Dorsolateral prefrontal cortex (tissue), 122 donors: ENCODE measurements at places on chromosomes 13 and 19.

GRCh38 chr13:29991343-29991742, 140.9 kb upstream of the UBL3 start:
- DNase-seq = no peak

DNA sequence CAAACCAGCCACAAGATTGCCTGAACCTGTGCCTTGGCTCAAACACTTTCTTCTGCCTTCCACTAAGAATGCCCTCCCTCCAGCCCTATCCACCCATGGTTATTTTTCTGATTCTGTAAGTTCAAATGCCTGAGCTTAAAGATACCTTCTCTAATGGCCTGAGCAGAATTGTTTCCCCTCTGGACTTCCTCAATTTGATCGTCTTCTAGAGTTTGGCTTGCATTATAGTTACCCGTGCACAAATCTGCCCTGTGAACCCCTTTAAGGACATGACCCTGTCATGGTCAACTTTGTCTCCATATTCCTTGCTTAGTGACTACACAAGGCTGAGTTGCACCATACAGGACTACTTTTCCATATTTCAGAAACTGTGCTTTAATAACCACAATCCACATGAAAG, 481.0 kb downstream of the FOXO1 start:
- no peak for DNase-seq

- no peak for DNase-seq
Measured at GRCh38 chr13:94711561-94712286, 621 bp downstream of the SOX21 start.

DNA sequence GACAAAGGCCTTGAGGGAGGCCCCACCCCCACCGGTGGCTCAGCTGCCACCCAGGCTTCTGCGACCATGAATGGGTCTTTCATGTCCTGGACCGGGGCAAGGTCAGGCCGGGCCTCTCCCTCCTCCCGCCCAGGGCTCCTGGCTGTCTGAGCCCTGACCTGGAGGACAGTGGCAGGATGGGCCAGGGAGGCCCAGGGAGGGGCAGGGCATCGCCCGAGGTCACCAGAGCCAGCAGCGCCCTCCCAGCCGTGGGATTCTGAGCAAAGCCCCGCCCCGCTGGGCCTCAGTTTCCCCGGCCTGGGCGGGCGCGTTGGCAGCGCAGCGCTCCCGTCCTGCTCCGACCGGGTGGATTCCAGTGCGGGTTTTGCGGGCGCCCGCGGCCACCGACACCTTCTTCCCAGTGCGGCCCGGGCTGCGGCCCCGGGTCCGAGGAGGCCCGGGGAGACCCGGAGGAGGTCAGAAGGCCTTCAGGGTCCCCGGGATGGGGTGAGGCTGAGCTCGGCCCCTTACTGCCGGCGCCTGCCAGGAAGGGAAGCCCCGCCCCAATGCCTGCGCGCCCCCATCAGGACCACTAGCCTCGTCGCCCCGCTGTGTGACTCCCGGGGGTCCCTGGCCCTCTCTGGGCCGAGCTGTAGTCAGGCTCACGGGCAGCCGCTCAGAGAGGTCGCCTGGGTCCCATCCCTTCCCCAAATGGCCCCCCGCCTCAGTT, 24.6 kb upstream of the SEMA6B start:
- peak; percentile 33 for DNase-seq

DNA sequence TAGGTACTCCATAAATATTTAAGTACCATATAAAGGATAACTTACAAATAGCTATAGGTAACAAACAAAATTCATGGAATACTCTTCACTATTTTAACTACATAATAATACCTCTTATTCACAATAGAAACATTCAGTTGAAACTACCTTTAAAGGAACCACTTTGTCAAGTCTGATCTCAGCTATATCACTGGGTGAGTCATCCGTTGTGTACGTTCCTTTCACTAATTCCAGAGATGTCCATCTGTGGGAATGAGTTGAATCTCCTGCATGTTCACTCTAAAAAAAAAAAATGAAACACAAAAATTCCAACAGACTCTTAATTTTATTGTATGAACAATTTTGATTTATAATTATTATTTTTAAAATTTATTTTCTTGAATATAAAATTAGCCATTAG, 149.4 kb upstream of the FBXL3 start:
- no peak for DNase-seq

DNA sequence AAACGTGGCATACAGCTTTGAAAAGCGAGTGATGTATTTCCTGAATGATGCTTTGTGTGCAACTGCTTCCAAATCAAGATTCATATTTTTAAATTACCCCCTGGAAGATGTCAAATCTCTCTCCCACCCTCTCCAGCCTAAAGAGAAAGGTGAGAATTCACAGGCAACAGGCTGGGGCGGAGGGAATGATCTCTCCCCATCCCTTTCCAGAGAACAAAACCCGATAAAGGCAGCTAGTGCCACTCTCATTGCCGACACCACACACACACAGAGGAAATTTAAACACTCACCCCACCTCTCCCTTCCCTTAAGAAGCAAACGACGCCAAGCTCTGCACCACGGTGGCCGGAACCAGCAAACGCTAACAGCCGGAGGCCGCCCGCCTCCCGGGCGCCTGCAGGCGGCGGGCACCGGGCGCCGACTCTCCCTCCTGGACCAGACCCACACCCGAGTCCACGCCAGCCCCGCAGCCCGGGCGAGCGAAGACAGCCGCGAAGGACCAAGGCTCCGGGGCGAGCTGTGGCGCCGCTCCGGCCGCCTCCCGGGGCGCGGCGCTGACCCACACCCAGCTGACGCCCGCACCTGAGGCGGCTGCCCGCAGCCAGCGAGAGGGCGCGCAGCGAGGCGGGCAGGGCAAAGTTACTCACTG, 477 bp downstream of the LNX2 start:
- peak; percentile 41 for DNase-seq

DNA sequence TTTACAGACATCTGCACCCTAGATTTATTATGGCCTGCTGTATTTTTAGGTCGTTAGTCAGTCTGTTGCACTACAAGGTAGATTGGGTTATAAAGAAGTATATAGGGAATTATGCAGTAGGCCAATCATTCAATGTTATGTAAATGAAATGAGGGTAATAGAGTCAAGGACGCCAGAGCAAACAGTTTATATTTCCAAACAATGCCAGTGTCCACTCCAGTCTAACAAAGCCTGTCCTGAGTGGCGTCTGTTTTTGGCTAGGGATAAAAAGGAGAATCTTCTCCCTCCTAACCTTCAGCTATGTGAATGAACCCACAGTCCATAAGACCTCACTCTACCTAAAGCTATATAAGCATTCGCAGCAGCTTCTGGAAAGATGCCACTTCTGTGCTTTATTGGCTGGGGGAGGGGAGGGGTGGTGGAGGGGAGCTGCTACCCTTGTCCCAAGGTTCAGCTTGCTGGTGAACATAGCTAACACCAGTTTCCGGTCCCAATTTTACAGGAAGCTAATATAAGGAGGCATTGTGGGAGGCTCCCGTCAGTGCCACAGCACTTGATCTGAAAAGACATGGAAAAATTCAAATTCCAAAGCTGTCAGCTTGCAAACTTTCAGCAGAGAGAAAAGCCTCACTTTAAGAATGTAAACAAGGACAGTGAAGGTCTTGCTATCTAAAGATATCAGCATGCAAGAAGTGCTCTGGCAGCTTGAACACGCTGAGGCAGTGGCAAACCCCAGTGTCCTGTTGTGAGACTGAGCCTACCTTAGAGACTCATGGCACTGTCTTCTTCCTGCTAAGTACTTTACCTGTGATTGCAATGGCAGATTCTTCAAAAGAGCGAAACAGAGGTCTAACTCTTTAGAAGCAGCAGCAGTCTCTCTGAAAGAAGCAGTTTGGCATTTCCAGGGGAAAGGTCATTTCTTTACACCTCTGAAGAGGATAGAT, 369.9 kb downstream of the PCDH9 start:
- DNase-seq = no peak
